Prostate gland (tissue), 2 donors: ENCODE measurements at places on chromosomes 16 and 17. TPM values are rescaled to one million over a fixed set of nuclear protein-coding genes. Genes with fewer than 3 reads are reported as not detected.

CLCN7 gene
- 51.9 TPM for total RNA-seq

- no peak for DNase-seq
These were observed 171.1 kb downstream of the SNX29 start for GRCh38 chr16:12147681-12148080.

NOD2 gene
- total RNA-seq: 5.6 TPM

DNA sequence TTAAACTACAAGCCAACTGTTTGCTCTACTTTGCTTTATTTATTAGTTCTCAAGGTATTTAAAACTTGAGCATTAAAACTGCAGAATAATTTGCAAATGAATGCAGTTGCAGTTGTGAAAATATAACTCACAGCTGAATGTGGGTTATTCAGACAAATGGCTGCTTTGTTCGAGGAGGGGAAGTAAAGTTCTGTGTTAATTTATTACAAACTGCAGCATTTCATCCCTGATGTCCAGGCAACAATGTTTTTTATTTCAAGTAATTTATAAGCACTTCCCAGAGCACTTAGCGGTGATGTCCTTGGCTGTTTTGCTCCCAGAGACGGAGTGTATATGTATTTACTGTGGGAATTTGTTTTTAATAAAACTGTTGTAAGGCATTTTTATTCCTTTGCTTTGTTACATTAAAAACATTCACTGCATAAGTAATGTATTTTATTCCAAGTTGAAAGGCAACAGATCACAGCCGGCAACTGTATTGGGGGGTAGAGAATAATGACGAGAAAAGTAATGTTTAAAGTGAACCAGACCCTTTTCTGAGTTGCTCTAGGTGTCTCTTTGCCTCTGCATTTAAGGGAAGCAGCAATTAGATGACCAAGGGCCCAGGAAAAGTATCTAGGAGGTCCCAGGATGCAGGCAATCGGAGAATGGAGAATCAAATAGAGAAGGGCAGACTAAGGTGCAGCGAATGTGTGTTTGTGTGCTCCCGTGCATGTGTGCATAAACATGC is 291.2 kb upstream of the SALL1 start:
- no peak for DNase-seq

DNA sequence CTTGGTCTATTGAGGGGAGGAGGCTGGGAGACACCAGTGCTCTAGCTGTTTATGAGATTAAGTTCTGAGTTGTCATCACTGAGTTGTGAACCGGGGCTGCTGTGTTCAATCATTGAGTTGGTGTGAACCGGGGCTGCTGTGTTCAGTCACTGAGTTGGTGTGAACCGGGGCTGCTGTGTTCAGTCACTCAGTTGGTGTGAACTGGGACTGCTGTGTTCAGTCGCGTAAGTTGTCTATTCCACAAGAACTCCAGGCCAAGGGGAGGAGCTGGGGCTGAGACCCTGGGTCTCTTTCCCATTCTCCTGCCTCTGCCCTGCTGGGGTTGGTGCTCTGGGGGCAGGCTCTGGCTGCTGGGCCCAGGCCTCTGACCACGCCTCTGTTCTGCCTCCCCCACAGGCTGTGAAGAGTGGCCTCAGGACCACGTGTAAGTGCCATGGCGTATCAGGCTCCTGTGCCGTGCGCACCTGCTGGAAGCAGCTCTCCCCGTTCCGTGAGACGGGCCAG is 24.5 kb downstream of the WNT9B start:
- DNase-seq: no peak
